ENCODE measurements at places on chromosomes 1 and 21.

DNA sequence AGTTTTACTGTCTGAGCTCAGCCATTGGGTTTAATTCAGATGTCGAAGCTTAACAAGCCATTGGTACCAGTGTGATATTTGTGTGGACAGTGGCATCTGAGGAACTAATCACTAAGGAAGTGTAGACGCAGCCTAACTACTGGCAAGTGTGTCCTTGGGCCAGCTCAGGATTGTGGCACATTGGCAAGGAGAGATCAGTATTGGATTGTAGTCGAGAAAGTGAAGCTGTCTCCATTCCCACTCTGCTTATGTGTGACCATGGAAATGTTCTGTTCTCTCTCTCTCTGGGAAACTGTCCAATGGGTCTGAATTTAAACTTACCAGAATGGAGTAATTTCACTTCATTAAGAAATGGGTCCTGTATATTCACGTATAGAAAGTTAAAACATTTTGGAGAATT is 112.2 kb downstream of the ITSN1 start:
- DNase-seq, result no peak

DNA sequence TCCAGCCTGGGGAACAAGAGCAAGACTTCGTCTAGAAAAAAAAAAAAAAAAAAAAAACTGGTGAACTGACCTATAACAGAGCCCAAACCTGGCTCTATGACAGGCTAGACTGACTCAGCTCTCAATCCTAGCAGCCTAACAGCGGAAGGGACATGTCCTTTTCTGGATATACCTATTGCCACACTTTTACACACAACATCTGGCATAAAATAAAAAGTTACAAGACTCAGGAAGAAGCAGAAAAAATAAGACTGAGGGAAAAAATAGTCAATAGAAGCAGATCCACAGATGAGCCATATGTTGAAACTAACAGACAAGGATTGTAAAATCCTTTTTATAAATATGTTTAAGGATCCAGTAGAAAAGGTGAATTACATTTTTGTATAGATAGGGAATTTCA is 57.5 kb upstream of the IPO9 start:
- no peak for DNase-seq

DNA sequence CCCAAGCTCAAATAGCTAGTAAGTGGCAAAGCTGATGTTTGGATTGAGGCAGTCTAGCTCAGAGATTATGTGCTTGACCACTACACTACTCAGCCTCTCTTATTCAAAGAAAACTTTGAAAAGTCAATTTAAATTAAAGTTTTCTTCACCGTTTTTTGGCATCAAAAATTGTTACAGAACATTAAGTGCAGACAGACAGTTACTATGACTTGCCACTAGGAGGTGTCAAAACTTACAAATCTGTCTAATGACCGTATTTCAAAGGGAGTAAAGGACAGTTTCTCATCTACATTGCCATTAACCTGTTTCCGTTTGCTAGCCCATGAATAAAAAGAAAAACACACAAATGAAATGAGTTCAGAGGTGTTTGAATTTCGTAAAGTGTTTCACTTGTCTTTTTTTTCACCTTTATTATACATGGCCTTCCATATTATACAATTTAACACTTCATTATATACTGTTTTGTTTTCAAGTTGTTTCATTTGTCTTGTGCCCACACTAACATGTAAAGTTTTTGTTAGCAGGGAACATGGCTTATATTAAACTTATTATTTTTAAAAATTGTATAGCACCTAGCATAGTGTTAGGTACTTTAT is 57.4 kb upstream of the MTF2 start:
- peak; percentile 57 for DNase-seq

DNA sequence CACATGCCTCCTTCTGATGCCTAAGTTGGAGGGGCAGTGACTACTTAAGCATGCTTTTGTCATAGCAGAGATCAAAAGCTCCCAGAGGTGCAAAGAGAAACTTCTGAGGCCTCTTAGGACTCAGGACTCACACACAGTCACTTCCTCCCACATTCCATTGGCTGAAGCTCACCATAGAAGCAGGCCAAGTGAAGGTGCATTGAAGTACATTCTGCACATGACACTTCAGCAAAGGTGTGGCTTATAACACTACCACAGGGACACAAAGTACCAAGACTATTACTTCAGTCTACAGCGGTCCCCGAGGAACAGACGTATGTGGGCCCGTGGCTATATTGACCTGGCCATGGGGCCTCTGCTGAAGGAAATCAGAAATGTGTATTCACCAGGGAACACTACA is 2.5 kb upstream of the POGK start:
- DNase-seq, result no peak

Measured in endothelial cell of umbilical vein (primary cell).